ENCODE measurements at places on chromosomes 7 and 10.

DNA sequence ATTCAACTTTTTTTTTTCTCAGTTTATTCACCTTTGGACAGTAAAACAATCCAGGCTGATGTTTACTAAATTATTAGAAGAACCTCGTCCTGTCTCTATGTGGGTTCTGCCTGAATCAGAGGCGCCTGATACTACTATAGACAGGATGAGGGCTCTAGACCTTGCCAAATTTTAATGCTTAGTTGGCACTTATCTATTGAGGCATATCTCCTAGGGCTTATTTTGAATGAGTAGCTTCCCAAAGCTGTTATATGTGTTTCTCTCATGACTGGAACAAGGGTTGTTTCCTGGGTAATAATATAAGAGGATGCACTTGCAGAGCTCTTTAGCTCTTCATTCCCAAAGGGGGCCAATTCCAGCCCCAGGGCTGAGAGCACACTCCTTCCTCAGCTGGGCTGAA lies 23.6 kb downstream of the HECW1 start:
- DNase-seq: no peak

DNA sequence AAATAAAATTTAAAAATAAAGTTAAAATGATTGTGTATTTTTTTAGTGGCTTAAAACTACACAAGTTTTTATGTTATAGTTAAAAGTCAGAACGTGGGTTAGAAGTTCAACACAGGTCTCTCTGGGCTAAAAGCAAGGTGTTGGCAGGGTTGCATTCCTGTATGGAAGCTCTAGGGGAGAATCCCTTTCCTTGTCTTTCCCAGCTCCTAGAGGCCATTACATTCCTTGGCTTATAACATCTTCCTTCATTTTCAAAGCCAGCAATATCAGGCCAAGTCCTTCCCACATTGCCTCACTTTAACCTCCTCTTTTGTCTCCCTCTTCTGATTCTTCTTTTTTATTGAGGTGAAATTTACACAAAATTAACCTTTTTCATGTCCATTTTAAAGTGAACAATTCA lies 52.4 kb upstream of the EEPD1 start:
- DNase-seq: no peak

- no peak for DNase-seq
Observed at GRCh38 chr7:80362677-80363076, 149.2 kb downstream of the GNAT3 start.

GRCh38 chr10:110113670-110114337 lies 93.6 kb upstream of the MXI1 start:
- no peak for DNase-seq

All from stimulated activated CD8-positive, alpha-beta memory T cell treated with anti-CD3 and anti-CD28 coated beads, Interleukin-4, amount 100 ng/mL, for 4 hours (primary cell).